Muscle of back (tissue), 13 donors: ENCODE measurements at places on chromosomes 5 and 9. TPM values are rescaled to one million over a fixed set of nuclear protein-coding genes. Genes with fewer than 3 reads are reported as not detected.

- DNase-seq: no peak
Measured at GRCh38 chr5:40914835-40915234, 5.5 kb downstream of the C7 start.

Gene CEMIP2
- 31.5 TPM for polyA plus RNA-seq

DNA sequence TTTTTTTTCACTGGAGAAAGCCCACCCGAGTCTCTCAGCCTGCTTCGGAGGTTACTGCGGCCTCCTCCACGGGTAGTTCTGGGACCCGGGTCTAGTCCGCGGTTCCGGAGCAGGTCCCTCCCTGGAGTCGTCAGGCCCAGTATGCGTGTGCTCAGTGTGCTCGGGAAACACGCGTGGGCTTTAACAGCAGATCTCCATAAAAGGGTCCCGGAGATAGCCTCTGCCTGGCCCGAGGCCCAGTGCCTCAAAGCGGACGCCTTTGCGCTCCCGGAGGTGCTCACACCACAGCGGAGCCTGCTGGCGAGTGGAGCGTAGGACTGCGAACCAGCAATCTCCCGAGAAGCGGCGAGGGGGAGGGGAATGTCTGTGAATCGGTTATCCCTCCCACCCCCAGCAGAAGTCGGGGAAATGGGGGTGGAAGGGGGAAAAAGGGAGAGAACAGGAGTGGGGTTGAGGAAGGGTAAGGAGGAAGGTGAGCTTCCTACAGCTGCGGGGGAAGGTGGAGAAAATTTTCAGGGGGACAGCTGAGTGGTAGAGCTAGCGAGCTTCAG, 28.7 kb downstream of the CDKN2A start:
- DNase-seq: peak; percentile 49

Gene PCA3
- polyA plus RNA-seq: 0.98 TPM

Gene NIM1K
- polyA plus RNA-seq: 0.63 TPM

GRCh38 chr9:17116400-17116837, 18.4 kb upstream of the CNTLN start:
- DNase-seq: no peak

GRCh38 chr5:135129307-135129706, 95.3 kb upstream of the PITX1 start:
- no peak for DNase-seq

GRCh38 chr5:148107608-148108007, 43.8 kb downstream of the SPINK5 start:
- no peak for DNase-seq

Gene PRDM9
- not detected for polyA plus RNA-seq

DNA sequence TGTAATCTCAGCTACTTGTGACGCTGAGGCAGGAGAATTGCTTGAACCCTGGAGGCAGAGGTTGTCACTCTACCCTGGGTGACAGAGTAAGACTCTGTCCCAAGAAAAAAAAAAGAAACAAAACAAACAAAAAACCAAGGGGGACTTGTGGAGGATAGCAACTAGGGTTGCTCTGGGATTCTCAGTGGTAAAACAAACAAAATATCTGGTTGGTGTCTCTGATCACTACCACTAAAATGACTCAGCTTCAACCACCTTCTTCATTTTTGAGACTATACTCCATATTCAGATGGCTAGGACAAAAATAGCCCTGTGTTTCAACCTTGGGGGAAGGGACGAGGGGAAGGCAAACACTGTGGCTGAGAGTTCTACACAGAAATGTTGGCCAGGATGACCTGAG, 110.3 kb downstream of the ARRDC3 start:
- no peak for DNase-seq

DNA sequence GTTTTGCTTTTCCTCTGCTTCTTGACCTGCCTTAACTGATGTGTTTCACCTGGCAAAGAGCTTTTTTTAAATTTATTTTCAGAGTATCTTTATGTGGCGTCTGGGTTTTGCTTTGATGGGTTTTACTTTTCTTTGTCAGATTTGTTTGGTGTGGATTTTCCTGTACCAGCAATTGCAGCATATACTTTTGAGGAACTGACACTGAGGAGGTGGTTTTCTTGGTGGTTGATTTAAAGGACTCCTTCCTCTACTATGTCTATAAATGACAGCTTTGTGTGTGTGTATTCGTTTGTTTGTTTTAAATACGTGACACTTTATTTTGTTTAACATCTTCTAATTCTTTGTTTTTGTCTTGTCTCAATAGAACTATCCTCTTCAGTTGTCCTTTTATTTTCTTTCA, 1071.9 kb upstream of the ARRDC3 start:
- no peak for DNase-seq

Gene ORM2
- polyA plus RNA-seq: not detected

Gene DDX4
- polyA plus RNA-seq: not detected

- peak; percentile 96 for DNase-seq
Measured at GRCh38 chr5:78648359-78649210, at the start of gene LHFPL2. LHFPL2 (minus strand) TSS chr5:78648772; CDS start chr5:78510213, 138,559 bp downstream.

- DNase-seq: peak; percentile 14
Measured at GRCh38 chr5:34865091-34865490, 26.1 kb downstream of the TTC23L start.

GRCh38 chr5:126921241-126922091, 108.9 kb downstream of the MARCHF3 start:
- no peak for DNase-seq

DNA sequence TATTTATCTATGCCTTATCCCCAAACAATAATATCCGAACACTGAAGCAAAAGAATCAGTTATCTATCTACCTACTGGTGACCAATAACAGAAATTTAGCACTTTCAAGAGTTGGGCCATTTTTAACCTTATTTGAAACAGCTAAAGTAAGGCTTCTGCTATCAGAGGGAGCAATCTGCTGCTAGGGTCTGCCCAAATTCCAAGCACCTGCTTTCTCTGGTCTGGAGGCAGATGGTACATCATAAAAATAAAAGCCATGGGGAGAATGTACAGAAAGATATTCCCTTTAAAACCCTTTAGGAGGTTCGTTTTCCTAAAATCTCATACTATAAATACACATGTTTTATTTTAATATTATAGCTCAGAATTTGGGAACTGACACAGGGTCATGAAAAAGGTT, 37.7 kb upstream of the ARSB start:
- no peak for DNase-seq
